ENCODE measurements at places on chromosomes 2 and 18.

GRCh38 chr2:160465406-160465805 lies 28.2 kb downstream of the RBMS1 start:
- DNase-seq, result peak; percentile 25

GRCh38 chr18:75167759-75168618 lies 41.0 kb downstream of the PTGR3 start:
- no peak for DNase-seq

- peak; percentile 74 for DNase-seq
Observed at GRCh38 chr18:7856733-7857132, 289.6 kb downstream of the PTPRM start.

DNA sequence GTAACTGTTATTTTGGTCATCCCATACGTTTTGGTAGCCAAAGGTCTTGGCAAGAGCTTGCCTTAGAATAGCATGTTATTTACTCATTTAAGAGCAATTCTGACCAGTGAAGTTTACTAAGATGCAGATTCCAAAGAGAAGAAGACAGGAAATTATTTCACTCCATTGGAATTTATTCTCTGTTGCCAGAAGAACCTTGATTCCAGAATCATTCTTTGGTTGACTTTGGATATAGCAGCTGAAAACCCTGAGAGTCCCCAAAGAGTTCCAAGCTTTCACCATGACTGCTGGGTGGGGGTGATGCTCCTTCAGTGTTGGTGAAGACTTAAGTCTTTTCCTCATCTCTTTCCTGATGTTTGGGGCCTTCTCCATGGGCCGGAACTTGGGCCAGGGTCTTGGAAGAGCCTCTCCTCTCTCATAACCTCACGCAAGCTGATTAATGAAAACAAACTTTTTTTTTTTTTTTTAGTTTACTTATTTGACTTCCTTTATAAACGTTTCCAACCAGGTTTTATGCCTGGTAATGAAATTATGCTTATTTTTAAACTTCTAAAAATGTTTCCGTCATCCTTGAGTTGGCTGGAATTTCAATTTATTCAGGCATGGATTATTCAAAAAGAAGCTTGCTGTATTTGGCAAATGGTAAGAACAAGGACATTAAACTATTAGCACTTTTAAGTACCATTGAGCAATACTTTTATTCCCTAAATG lies 192.0 kb downstream of the MTX2 start:
- DNase-seq, result no peak

- DNase-seq, result no peak
Observed at GRCh38 chr2:60358476-60358875, 195.0 kb downstream of the BCL11A start.

DNA sequence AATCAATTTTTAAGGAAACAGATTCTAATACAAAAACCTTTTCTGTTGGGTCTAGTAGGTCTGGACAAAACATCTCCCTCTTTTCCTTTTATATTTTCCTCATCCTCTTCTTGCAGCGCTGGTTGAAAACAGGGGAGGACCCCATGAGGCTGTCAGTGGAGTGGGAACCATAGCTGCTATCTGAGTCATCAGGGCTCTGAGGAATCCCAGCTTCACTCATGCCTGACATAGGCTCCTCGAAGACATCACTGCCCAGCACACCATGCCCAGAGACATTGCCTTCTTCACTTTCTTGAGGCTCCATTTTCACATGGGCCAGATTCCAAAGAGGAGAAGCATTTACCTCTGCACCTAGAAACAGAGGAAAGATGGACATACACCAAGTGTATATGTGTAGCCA lies 10.0 kb downstream of the SUPT7L start:
- DNase-seq, result peak; percentile 52

DNA sequence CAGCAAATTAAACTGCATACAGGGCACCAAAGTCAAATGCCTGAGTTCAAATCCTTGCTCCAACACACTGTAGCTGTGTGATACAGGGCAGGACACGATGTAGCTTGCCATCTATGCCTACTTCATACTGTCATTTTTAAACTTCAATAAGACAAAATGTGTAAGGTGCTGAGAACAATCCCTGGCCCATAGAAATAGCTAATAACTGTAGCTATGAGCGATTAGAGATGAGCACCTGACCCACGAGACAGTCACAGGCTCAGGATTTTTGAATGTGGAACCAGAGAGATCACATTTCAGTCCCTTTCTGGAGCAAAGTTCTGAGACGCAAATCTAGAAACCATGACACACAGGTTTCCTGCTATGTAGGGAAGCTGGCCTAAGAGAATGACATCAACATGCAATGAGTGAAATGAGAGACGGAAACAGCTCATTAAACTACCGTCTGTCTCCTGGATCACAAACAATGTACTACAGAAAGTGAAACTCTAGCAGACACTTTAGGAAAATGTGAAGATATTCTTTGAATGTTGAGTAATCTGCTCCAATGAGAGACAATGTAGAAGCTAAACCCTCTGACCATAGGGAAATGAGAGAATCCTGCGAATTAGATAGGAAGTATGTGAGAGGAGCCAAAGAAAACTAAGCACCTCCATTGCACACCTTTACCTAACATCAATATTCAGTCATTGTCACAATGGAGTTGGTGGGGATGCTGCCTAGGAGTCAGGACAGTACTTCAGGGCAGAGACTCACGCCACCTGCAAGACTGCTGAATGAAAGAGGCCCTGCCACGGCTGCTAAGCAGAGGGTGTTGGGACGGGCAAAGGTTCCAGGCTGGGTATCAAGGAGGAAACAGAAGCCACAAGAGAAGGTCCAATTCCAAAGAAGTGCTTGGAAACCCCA lies 25.5 kb downstream of the B4GALT6 start:
- DNase-seq, result no peak

- DNase-seq, result no peak
Observed at GRCh38 chr18:41153871-41154270, 801.2 kb upstream of the PIK3C3 start.

GRCh38 chr2:179592167-179592936 lies 269.1 kb downstream of the ZNF385B start:
- DNase-seq, result no peak

GRCh38 chr2:109216332-109216731 lies 87.3 kb downstream of the SH3RF3 start:
- DNase-seq, result no peak

GRCh38 chr2:234677758-234678538 lies 181.1 kb upstream of the ARL4C start:
- peak; percentile 79 for DNase-seq

- peak; percentile 43 for DNase-seq
Observed at GRCh38 chr2:152485954-152486736, 151.2 kb downstream of the FMNL2 start.

DNA sequence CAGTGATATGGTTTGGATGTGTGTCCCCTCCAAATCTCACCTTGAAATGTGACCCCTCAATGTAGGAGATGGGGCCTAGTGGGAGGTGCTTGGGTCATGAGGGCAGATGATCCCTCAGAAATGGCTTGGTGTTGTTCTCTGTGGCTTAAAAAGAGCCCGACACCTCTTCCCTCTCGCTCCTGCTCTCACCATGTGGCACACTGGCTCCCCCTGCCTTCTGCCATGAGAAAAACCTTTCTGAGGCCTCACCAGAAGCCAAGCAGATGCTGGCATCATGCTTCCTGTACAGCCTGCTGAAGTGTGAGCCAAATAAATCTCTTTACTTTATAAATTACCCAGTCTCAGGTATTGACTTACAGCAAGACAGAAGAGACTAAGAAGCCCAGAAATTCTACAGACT lies 357.1 kb downstream of the NRXN1 start:
- no peak for DNase-seq

GRCh38 chr2:98931596-98931995 lies 4.4 kb downstream of the CRACDL start:
- DNase-seq, result no peak

GRCh38 chr18:55385770-55386169 lies 202.2 kb downstream of the TCF4 start:
- DNase-seq, result no peak

DNA sequence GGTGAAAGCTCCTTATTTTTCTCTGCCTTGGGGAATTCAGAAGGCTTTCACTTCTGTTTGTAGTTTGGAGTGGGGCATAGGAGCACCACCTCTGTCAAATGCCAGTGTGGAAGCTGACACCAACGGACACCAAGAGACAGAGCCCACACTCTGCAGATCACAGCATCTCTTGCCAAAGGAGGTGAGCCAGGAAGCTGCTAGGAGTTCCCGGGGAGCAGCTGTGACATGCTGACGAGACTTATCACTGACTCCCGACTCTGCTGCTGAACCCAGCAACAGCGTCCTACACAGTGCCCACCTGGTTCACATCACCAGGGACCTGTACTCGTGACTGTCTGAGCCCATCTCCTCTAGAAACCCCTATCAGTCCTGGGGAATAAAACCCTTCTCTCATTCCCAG lies 8.1 kb downstream of the TEX51 start:
- DNase-seq, result no peak

GRCh38 chr18:75034937-75035336 lies 174.0 kb downstream of the PTGR3 start:
- DNase-seq, result no peak

DNA sequence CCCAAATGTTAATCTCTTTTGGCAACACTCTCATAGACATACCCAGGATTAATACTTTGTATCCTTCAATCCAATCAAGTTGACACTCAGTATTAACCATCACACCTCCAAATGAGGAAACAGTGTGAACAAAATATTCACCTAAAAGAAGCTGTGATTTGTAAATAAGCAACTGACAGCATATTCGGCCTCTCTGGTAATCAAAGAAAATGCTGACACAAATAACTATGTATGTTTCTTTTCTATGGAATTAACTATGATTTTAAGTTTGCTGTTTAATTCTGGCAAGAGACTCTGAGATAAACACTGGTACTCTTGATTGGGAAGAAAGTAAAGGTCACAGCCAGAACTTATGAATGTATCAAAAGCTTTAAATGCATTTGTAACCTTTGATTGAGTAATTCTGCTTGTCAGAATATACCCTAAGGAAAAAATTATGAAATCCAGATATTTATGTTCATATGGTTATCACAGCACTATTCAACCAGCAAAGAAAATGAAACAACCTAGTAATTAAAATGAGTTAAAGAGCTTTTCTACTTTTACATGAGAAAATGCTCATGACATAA lies 3.6 kb upstream of the GYPC start:
- DNase-seq, result no peak

- DNase-seq, result no peak
Observed at GRCh38 chr2:231185050-231185725, 13.2 kb upstream of the ARMC9 start.

DNA sequence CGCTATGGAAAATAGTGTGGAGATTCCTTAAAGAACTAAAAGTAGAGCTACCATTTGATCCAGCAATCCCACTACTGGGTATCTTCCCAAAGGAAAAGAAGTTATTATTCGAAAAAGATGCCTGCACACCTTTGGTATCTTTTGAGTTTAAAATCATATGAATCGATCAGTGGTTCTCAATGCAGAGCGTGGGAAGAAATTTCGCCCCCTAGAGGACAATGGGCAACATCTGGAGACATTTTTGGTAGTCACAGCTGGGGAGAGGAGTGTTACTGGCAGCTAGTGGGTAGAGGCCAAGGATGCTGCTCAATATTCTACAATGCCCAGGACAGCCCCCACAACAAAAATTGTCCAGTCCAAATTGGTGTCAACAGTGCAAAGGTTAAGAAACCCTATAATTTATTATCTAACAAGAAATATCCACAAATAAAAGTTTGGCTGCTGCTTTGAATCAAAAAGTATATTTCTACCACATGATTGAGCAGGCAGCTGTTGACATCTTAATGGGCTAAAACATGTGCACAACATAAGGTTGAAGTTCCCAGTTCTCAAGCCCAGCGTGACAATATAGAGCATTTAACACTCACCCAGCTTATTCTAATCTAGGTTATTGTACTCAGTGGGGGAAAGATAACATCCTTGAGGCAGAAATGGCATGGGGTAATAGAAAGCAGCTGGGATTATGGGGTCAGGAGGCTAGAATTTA lies 425.7 kb downstream of the LRATD1 start:
- no peak for DNase-seq

DNA sequence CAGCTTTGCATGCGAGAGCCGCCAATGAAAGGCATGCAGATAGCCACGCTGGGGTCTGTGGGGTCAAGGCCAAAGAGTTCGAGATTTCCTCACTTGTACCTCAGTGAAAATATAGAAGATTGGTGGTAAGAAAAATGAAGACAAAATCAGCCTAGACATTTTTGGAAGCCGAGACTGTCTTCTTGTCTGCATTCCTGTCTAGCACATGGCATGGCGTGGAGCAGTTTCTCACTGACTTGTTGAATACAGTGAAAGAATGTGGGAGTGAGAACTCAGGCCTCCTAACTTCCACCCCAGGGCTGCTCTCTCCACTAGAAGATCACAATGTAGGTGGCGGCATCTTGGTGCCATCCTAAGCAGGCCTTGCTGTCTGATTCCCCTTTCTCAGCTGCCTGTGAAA lies 740.8 kb upstream of the HS6ST1 start:
- no peak for DNase-seq

DNA sequence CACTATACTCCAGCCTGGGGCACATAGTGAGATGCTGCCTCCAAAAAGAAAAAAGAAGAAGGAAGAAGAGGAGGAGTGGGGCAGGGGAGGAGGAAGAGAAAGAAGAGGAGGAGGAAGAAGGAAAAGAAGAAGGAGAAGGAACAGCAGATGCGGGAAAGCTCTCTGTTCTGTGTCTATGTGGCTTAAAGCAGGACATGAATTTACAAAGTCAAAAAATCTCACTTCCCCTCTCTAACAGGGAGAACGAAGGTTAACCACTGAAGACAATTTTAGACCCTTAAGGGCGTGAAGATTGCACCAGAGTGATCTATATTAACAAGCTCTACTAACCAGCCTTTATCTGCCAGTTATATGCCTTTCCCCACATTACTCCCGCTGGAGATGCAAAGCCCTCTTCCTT lies 258.9 kb downstream of the METTL4 start:
- DNase-seq, result no peak

- DNase-seq, result peak; percentile 98
Observed at GRCh38 chr2:18299423-18300212, 260.8 kb downstream of the RDH14 start.

GRCh38 chr2:86445436-86445835 lies 4.3 kb downstream of the KDM3A start:
- DNase-seq, result no peak

DNA sequence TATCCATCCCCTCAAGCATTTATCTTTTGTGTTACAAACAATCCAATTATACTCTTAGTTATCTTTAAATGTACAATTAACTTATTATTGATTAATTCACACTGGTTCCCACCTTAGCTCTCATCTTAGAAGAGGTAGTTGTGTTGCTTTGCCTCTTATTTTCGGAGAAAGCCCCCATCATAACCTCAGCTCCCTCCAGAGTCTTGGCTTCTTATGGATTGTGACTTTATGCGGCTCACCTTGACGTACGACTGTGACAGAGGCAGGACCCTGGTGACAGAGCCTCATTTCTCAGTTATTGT lies 132.9 kb downstream of the SPTBN1 start:
- DNase-seq, result no peak

DNA sequence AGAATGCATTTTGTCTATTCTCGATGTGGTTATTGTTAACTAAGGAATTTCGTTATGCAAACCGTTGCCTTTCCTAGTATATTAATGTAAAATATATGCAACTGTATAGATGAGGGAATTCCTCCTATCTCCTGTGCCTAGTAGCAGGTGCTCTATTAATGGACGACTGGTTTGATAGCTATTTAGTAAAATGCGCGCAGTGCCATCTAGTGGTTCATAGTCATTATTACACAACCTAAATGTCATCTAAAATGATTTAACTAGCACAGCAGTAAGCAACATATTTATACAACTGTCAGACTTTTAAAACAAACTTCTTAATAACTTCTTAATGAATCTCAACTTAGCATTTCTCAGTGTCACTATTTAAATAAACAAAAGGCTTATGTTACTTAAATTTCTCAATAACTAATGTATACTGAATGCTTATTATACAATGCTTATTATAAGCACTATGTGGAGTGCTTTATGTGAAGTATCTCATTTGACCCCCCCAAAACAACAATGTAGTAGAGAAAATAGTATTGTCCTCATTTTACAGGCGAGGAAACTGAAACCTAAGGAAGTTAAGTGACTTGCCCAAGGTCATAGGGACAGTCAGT lies 77.9 kb downstream of the DTNA start:
- DNase-seq, result peak; percentile 63

All from bronchial epithelial cell (primary cell).